ENCODE measurements at places on chromosomes 2 and 18. TPM values are rescaled to one million over a fixed set of nuclear protein-coding genes. Genes with fewer than 3 reads are reported as not detected.

DNA sequence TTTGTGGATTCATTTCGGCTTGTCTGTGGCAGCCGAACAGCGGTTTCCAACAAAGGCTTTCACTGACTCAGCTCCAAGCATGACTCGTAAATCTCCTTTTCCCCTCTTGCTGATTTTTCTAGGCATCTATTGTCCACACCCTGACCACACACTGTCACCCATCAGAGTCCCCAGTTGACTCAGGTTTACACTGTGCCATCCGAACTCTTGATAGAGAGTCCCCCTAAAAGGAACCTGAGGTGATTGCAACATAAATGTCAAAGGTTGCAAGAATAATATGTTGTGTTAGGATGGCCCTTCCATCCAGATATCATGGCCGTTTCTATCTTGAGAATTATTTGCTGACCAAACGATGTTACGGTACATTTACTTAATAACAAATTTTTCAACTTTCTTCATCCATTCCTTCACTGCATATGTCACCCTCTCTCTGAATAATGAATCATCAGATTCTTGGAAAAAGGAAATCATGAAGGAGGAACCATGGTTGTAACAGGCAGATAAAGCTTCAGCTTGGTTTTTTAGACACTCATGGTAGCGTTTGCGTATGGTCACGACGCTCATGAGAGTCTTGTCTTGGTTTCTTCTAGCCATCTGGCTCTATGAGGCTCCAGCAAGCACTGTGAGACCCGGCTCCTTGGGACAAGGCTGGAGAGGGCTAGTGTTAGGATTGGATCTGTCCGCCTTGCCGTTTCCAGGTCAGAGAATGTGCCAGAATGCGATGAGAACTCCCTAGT lies 72.1 kb downstream of the NPAS2 start:
- DNase-seq = peak; percentile 20

HTR2B gene
- not detected for total RNA-seq

GRCh38 chr2:9422321-9423099 lies 818 bp downstream of the ITGB1BP1 start:
- peak; percentile 52 for DNase-seq

GRCh38 chr18:46212398-46212797 lies 108.2 kb downstream of the HAUS1 start:
- DNase-seq = no peak

MGAT4A gene
- 12.2 TPM for total RNA-seq

- no peak for DNase-seq
Measured at GRCh38 chr2:182824767-182825158, 41.7 kb downstream of the FRZB start.

IL1F10 gene
- total RNA-seq = not detected

DNA sequence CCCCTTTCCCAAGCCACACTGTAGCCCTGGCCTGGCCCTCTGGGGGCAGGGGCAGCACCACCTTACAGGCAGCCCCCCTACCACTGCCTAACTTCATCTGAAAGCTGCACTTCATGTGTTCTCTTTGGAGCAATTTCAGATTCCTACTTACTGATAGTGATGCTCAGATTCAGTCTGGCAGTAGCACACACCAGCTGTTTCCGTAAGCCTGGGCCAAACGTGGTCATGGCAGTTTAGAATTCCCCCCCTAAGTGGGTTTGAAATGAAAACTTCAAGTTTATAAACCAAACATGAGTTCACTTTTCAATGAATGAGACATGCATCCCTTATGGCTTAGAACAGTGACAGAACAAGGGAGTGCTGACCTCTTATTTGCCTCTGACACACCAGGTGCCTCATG lies 29.4 kb downstream of the GDF7 start:
- no peak for DNase-seq

GRCh38 chr2:8627692-8628085 lies 54.2 kb upstream of the ID2 start:
- no peak for DNase-seq

GRCh38 chr18:63683890-63684289 lies 18.9 kb upstream of the SERPINB11 start:
- DNase-seq = no peak

LDLRAD4 gene
- total RNA-seq = 1.2 TPM

DNA sequence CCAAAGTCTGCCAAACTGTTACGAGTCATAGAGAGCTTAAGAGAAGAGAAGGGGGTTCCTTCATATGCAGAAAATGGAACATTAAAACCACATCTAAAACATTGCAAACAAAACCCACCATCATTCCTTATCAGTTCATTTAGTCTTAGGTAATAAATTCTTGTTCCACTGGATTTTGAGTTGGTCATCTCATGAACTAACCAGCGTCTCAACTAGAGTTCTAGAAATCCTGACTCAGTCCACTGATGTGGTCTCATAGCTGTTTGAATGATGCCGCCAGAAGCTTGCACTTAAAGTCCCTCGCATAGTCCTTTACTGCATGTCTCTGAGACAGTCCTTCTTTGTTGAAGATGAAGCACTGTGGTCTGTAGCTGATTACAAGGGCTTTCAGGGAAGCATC lies 15.0 kb upstream of the CAB39 start:
- no peak for DNase-seq

- DNase-seq = no peak
Measured at GRCh38 chr2:238968616-238969384, 120.9 kb downstream of the TWIST2 start.

- DNase-seq = no peak
Measured at GRCh38 chr2:196891136-196891535, 35.4 kb downstream of the PGAP1 start.

DNA sequence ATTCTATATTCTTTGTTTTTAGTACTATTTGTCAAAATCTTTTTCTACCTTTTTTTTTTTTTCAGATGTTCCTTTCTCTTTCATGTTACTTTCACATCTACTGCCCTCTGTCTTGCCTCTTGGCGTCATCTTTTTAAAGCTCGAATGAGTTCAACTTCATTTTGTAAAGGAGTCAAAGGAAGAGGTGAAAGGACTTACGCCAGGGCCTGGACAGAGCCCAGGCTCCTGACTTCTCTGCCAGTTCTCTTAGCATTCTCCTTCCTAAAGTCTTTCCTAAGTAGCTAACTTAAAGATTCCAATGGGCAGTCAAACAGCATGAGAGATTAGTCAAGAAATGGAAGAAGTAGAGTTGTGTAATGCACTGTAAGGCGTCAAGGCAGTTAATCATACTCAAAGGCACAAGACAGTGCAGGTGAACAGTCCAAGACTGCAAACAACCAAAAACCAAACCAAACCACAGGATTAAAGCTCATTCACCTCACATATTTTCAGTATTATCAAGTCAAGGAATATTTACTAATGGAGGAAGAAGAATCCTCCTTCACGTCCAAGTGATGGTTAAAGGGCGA lies 301.7 kb downstream of the TCF4 start:
- no peak for DNase-seq

DNA sequence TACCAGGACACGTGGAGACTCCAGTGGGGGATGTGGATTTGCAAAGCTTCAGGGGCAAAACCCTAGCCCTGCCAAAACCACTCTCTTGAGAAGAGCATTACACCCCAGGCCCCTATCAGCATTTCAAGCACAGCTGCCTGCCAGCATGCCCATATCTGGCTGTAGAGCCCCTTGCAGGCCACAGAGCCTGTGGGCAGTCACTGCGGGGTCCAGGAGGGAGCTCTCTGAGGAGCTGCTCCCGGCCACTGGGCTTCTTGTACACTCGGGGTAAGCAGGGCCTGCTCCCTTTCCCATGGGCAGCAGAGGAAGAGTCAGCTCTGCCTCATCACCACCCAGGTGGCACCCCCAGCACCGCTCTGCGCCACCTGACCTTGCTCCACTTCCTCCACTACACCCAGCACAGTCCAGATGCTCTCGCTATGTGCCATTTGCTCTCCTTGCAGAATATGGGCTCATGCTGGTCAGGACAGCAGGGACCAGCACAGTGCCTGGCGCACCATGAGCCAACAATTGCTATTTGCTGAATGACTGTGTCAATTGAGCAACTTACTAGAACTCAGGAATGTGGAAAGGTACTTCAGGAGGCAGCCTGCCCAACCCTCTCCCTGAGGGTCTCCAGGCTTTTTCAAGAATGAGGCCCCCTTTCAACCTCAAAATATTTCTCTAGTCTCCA lies 7.4 kb downstream of the CHST10 start:
- DNase-seq = no peak

HOXD11 gene
- not detected for total RNA-seq

GRCh38 chr2:78290581-78291214 lies 734.8 kb upstream of the REG3G start:
- no peak for DNase-seq

- DNase-seq = no peak
Measured at GRCh38 chr18:7273301-7273921, 42.5 kb downstream of the LRRC30 start.

SPP2 gene
- not detected for total RNA-seq

PROKR1 gene
- total RNA-seq = not detected

GRCh38 chr2:142136571-142136970 lies 5.8 kb upstream of the LRP1B start:
- DNase-seq = no peak

DNA sequence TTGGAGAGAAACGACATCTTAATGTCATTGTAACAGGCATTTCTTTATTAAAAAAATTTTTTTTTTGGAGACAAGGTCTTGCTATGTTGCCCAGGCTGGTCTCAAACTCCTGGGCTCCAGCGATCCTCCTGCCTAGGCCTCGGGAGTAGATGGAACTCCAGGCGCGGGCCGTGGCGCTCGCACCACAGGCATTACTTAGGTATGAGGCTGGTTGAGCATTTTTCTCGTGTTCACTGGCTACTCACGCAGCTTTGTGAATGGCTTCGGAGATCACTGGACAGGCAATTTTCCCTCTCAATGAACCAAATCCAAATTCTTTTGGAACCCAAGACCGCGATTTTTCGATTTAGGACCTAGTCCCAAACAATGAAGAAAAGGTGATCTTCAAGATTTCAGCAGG lies 795 bp upstream of the TCF7L1 start:
- no peak for DNase-seq

- no peak for DNase-seq
Measured at GRCh38 chr2:30436859-30437435, 10.1 kb upstream of the LCLAT1 start.

TANK gene
- total RNA-seq = 46.1 TPM

CHRNG gene
- total RNA-seq = not detected
